ENCODE measurements at places on chromosomes 11 and 22. TPM values are rescaled to one million over a fixed set of nuclear protein-coding genes. Genes with fewer than 3 reads are reported as not detected.

The PRRG4 gene
- total RNA-seq, result 13.6 TPM

The CSNK2A3 gene
- 1.4 TPM for total RNA-seq

The MUC5B gene
- 0.76 TPM for total RNA-seq

The DGAT2 gene
- total RNA-seq, result 109 TPM

The PKDREJ gene
- total RNA-seq, result not detected

The MUC5AC gene
- not detected for total RNA-seq

The MYBPC3 gene
- total RNA-seq, result 0.09 TPM

The REXO2 gene
- total RNA-seq, result 25.8 TPM

The RAG1 gene
- total RNA-seq, result 1.1 TPM

The OR2AT4 gene
- not detected for total RNA-seq

The BATF2 gene
- total RNA-seq, result 2.5 TPM

Data from right lobe of liver (tissue), 6 donors.